Stimulated activated CD4-positive, alpha-beta T cell treated with anti-CD3 and anti-CD28 coated beads, Interleukin-1b, Interleukin-23, amount 100 ng/mL, for 48 hours (primary cell): ENCODE measurements at places on chromosomes 12 and 14.

GRCh38 chr14:66842911-66843512, 335.1 kb downstream of the GPHN start:
- no peak for DNase-seq

DNA sequence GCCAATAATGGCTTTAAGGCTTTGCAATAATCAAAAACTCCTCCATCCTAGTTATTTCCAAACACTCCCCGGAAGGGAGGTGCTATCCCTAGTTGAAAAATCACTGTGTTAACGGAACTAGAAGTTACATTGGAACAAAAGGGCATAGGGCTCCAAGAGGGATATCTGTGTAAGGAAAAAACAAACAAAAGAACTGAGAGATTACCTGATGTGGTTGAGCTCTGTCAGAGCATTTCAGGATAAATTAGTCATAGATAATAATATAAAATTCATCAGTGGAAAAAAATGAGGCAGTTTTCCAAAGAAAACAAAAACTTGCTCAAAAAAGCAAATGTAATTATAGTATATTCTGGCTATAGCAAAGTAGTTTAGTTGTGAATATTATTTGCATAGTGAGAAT, 27.4 kb upstream of the PAPLN start:
- DNase-seq: no peak

DNA sequence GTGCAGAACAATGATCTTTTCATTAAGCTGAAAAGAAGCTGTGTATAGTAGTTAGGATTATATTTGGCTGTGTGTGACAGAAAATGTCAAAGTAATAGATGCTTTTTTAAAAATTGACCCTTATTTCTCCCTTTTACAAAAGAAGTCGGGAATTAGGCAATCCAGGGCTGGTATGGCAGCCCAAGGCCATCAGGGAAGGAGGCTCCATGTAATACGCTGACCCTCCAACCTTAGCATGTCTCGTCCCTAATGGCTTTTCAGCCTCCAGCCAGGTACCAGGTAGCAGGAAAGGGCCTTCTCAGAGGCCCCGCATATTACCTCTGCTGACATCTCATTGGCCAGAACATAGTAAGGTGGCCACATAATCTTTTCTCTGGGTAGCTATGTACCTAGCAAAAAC, 79.7 kb downstream of the VCPKMT start:
- DNase-seq: no peak

GRCh38 chr12:54603173-54603814, 14.8 kb upstream of the PPP1R1A start:
- peak; percentile 58 for DNase-seq

GRCh38 chr14:30610787-30611343, 11.3 kb upstream of the SCFD1 start:
- DNase-seq: no peak

DNA sequence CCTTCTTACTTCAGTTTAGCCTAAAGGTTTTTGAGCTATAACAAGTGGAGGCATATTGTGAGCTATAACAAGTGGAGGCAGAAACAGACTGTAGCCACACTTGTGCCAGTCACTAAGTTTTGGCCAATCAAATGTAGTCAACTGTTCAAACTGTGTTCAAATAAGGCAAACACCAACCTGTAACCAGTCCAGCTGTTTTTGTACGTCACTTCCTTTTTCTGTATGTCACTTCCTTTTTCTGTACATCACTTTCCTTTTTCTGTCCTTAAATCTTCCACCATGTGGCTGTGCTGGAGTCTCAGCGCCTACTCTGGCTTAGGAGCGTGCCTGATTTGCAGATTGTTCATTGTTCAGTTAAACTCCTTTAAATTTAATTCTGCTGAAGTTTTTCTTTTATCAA, 79.7 kb downstream of the FUT8 start:
- DNase-seq: no peak
